ENCODE measurements at places on chromosomes 1 and 21. TPM values are rescaled to one million over a fixed set of nuclear protein-coding genes. Genes with fewer than 3 reads are reported as not detected.

GRCh38 chr1:89347296-89347695, 16.6 kb upstream of the GBP6 start:
- no peak for DNase-seq

- DNase-seq: no peak
These were observed 6.3 kb downstream of the MAGI3 start for GRCh38 chr1:113396585-113396984.

GRCh38 chr1:215523906-215524305, 43.2 kb upstream of the KCTD3 start:
- no peak for DNase-seq

- DNase-seq: no peak
These were observed 16.2 kb upstream of the KPRP start for GRCh38 chr1:152741656-152742055.

DNA sequence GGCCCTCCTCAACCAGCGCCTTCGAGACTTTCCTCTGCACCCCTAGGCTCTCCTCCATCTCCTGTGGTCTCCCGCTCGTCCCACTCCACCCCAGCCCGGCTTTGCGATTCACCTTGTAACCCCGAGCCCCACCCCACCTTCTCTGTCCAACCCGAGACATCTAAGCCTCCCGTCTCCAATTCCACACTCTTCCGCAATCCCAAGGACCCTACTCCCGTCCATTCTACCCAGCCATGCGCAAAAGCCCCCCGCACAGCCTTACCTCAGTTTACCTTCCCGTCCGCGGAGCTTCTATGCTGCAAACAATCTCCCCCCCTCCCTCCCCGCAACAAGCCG, 174 bp downstream of the SH3BP5L start:
- no peak for DNase-seq

DNA sequence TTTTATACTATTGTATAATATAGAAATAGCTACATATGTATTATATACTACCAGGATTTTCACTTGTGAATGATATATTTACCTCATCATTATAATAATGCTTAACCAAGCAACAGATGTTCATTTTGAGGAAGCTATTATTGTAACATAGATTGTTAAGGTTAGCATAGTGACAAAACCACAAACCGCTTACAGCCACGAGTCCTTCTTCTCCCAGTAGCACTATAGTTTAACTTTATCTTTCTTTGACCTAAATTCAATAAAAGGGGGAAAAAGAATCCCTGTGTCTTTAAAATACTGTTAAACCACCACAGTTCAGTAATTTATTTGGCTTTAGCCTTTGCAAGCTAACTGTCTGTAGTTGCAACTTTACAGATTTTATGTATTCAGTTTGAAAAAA, 1039.4 kb upstream of the B3GALT2 start:
- DNase-seq: no peak

GRCh38 chr1:172299515-172299914, 121.0 kb upstream of the C1orf105 start:
- no peak for DNase-seq

- no peak for DNase-seq
These were observed at the start of gene DAB1 for GRCh38 chr1:57423656-57424211. TSS of gene DAB1 (minus strand) at chr1:57424060. CDS start at chr1:57291030, 133,030 bp downstream.

DNA sequence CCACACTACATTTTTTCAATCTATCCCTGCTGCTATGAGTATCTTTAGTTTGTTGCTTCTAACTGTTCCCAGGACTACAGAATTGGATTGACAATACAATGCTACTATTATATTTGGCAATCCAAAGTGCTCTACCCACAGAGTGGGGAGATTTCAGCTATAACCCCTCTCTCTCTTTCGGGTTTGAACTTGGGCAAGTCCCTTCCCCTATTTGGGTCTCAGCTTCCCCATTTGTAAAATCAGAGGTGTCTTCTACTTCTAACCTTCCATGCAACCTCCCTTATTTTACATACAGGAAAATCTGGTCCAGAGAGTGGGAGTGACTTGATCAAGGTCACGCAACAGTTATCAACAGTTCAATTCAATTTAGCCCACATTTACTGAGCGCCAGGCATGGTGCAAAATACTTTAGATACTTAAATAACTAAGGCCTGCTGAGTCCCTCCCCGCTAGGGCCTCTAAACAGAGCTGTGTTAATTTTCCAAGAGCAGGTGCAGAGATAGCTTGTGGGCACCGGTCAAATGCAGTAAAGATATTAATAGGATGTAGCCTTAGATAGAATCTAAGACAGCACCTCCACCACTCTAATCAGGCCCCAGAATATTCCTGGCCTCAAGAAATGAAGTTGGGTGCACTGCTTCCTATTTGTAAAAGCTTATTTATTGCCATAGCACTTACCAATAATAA, 9.4 kb upstream of the GPX7 start:
- DNase-seq: no peak

DNA sequence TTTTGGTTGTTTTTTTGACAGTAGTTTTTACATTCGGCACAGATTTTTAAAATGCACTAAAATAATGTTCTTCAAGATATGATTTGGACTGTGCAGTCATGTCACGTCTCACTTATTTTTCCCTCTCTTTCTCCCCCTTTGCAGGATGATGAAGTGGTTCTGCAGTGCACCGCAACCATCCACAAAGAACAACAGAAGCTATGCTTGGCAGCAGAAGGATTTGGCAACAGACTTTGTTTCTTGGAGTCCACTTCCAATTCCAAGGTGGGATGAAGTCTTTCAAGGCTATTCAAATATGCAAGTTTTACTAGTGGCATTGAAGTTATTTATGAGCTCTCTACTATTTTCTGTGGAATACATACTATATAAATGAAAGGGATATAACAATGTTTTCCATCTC, 228.4 kb downstream of the RYR2 start:
- no peak for DNase-seq

DNA sequence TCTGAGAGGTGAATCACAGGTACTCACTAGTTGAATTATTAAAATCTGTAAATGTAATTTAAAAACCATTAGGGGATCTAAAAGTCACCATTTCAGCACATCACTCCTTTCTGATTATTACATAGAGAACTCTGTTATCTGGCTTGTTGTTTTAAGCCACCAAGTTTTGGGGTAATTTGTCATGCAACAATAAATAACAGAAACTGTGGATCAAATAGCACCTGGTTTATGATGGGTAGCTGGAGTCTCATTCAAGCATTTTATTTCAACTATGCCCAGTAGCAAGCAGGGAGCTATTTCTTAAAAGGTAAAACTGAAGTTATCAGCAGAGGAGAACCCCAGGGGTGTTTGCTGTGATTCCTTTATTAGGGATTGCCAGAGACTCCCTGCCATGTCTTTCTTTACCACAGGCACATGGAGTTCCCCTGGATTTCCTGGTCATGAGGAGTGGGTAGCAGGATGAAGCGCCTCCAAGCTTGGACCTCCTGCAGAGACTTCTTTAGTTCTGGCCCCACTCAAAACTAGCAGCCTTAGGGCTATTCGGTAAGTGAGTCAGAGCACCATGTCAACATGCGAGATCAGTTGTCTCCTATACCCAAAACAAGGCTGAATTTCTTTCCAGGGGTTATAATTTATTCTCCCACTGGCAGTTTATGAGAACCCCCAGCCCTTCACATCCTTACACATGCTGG, 179.2 kb downstream of the GIPC2 start:
- no peak for DNase-seq

GRCh38 chr1:232353001-232353400, 276.9 kb downstream of the SIPA1L2 start:
- DNase-seq: no peak

DNA sequence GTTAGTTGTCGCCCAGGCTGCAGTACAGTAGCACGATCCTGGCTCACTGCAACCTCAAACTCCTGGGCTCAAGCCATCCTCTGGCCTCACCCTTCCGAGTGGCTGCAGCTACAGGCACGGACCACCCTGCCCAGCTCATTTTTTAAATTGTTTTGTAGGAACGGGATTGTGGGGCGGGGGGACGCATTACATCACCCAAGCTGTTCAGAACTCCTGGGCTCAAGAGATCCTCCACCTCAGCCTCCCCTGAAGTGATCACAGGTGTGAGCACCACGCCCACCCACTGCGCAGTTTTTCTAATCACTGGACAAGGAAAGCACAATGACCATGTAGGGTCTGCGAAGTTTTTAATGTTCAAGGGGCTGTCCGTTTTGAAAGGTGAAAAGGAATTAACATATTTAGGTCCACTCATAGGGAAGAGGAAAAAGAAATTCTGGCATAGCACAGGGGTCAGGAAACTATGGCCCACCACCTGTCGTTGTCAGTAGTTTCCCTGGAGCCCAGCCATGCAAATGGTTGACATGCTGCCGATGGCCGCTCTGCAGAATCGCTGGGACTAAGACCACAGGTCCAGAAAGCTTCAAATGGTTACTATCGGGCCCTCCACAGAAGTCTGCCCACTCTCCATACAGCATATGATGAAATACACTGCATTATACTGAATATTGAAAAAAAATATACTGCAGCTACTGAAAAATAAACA, 26.0 kb downstream of the SETD4 start:
- no peak for DNase-seq

GRCh38 chr1:173245892-173246291, 38.8 kb upstream of the TNFSF4 start:
- DNase-seq: no peak

GRCh38 chr1:225450491-225451191, 22.8 kb upstream of the LBR start:
- DNase-seq: no peak

GRCh38 chr1:186175588-186175987, 199.5 kb downstream of the TPR start:
- no peak for DNase-seq

DNA sequence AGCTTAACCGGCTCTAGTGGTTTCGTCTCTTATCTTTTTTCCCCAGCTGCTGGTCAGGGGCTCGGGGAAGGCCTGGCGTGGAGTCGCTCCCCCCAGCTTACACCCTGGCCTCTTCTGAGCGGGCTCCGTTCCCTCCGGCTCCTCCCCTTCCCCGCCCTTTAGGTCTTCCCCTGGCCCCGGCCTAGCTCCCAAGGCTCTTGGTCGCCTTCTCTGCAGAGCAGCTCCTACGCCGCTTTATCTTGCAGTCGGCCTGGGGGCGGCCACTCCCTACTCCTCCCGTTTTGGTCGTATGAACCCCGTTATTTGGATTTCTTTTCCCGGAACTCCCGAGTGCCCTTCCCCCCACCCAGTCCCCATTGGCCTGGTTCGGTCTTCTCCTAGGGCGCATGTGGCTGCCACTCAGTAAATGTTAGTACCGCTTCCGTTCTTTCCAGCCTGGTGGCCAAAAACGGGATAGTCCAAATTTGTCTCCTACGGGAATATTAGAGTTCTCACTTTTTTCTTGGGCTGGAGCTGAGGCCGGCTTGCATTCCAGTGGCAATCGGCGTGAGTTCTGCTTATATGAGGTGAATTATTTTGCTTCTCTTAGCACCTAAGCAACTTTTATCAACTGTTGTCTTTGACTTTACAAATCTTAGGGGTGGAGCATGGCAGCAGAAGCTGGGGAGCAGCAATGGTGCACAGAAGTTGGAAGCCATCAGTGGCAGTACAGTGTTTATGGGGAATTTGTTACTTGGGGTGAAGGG, 467 bp downstream of the THRAP3 start:
- DNase-seq: no peak

GRCh38 chr1:184947497-184948256, 26.6 kb downstream of the NIBAN1 start:
- DNase-seq: no peak

- DNase-seq: no peak
These were observed 19.2 kb upstream of the RCAN3 start for GRCh38 chr1:24483441-24483840.

DNA sequence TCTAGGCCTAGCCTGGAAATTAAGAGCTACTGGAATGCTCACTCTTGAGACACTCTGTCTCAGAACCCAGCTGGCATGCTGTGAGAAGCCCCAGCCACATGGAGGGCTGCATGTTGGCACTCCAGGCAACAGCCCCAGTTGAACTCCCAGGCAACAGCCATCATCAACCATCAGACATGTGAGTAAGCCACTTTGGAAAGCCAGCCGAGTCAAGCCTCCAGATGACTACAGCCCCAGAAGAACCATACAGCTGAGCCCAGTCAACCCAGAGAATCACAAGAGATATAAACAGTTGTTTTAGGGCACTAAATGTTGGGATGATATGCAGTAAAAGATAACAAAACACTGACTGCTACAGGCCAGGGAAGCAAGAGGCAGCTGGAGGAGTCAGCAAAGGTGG, 17.7 kb upstream of the MAN1C1 start:
- no peak for DNase-seq

- no peak for DNase-seq
These were observed 495.1 kb downstream of the SETD4 start for GRCh38 chr21:35565204-35565611.

DNA sequence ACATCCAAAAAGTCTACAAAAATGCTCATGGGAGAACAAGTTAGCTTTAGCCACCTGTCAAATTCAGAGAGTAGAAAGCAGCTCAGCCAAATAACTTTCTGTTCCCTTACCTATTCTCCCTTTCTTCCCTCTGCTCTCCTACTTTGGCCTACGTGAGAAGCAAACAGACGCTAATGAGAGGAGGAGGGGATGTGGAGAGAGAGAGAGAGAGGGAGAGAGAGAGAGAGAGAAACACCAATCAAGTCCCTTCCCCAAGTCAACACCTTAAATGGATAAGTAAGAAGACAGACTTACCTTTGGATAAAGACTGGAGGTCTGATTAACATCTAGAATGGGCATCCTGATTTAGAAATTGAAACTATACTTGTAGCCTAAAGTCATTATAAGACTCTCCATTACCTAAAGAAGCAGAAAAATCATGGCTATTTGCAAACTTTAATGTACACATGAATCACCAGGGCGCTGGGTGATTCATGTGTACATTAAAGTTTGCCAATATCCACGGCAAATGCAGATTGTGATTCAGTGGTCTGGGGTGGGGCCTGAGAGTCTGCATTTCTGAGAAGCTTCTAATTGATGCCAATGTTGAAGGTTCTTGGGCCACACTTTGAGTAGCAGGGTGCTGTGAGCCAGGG, 13.1 kb upstream of the DUSP12 start:
- DNase-seq: no peak

- DNase-seq: no peak
These were observed 40.9 kb downstream of the SMYD2 start for GRCh38 chr1:214321705-214322453.

- DNase-seq: no peak
These were observed 54.1 kb upstream of the MUTYH start for GRCh38 chr1:45394342-45394741.

GRCh38 chr1:107459204-107459904, 318.5 kb downstream of the NTNG1 start:
- no peak for DNase-seq

GRCh38 chr1:42130061-42130660, 23.0 kb upstream of the GUCA2B start:
- no peak for DNase-seq

FNBP1L gene
- total RNA-seq: 20.3 TPM

LRRC39 gene
- 0.63 TPM for total RNA-seq

OR2T33 gene
- not detected for total RNA-seq

TTC34 gene
- total RNA-seq: 1.1 TPM

DFFB gene
- 7.6 TPM for total RNA-seq

PFKL gene
- 81.8 TPM for total RNA-seq

Measured in ovary (tissue), 10 donors.